ENCODE measurements at places on chromosomes 3 and 15.

DNA sequence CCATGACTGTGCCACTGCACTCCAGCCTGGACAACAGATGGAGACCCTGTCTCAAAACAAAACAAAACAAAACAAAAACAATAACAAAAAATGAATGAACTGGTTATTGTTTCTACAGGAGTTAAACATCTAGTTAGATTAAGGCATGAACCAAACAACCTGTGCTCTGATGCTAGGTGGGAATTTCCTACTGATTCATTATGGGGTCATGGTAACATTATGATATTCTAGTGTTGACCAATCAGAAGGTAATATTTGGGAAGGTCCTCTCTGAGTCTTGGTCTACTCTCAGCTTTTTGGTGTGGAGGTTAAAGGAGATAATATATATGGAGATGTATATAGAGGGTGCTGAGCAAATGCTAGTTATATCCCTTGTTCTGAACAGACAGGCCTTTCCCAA lies 37.6 kb downstream of the MCF2L2 start:
- no peak for DNase-seq

GRCh38 chr3:184262764-184263179 lies 1.4 kb upstream of the CAMK2N2 start:
- DNase-seq: no peak

DNA sequence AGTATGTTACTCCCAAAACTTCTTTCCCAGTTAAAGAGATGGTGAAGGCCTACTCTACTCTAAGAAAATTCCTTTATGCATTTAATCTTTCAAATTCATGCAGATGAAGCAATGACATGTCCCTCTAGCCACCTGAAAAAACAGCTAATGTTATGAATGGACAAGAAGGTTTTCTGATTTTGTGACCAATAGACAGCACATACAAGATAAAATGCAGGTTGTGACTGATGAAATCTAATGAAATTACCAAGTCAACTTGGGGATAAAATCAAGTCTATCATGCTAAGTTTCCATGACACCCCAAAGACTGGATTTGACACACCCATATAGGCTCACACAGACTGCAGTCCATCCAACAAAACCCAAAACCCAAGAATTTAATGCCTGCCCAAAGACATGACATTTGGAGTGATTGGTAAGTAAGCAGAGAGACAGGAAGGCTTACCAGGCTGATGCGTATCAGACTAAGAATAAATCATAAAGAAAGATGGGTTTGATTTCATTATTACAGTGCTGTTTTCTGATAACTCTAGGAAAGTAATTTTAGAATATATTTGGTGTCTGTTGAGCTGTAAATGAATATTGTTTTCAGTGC lies 26.4 kb downstream of the CD47 start:
- DNase-seq: no peak

GRCh38 chr3:17054982-17055343 lies 170.2 kb downstream of the PLCL2 start:
- no peak for DNase-seq

- DNase-seq: no peak
Measured at GRCh38 chr15:67878712-67879206, 38.9 kb upstream of the RNU6-1 start.

GRCh38 chr3:185630182-185630622 lies 44.1 kb downstream of the SENP2 start:
- DNase-seq: no peak

GRCh38 chr15:25335279-25335678 lies 103.5 kb downstream of the UBE3A start:
- no peak for DNase-seq

DNA sequence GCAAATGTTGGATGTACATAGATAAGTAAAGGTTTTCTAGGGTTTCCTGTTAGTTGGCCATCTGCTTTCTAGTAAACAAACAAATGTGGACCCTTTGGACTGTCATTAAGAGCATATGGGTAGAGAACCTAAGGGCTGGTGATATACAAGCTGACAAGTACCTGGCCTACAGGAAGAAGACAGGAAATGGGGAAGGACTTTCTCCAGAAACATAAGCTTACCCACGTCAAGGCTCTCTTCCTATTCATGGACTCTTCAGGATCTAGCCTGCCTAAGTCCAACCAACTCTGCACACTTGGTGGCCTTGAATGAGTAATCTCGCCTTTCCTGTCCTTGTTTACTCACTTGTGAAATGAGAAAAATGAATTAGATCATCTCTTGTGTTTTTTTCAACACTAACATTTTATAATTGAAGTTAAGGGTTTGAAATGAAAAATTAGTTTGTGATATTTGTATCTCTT lies 22.2 kb upstream of the GOLIM4 start:
- DNase-seq: no peak

GRCh38 chr3:150036780-150037179 lies 66.1 kb upstream of the PFN2 start:
- no peak for DNase-seq

DNA sequence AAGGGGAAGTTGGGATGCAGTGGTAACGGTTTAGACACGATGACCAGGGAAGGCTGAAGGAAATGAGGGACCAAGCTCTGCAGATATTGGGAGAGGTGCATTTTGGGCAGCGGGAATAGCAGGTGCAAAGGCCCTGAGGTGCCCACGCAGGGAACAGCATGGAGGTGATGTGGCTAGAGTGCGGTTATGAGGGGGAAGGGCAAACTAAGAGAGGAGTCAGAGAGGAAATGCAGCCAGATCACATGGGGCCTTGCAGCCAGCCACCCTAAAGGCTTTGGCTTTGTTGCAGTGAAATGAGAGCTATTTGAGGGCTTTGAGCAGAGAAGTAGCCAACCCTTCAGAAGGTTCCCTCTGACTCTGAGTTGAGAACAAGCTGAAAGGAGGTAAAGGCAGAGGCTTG lies 2.6 kb downstream of the SPATA12 start:
- DNase-seq: no peak

Data from smooth muscle cell of the brain vasculature (primary cell).